HL-60 (cell line): ENCODE measurements at places on chromosomes 16 and 17.

DNA sequence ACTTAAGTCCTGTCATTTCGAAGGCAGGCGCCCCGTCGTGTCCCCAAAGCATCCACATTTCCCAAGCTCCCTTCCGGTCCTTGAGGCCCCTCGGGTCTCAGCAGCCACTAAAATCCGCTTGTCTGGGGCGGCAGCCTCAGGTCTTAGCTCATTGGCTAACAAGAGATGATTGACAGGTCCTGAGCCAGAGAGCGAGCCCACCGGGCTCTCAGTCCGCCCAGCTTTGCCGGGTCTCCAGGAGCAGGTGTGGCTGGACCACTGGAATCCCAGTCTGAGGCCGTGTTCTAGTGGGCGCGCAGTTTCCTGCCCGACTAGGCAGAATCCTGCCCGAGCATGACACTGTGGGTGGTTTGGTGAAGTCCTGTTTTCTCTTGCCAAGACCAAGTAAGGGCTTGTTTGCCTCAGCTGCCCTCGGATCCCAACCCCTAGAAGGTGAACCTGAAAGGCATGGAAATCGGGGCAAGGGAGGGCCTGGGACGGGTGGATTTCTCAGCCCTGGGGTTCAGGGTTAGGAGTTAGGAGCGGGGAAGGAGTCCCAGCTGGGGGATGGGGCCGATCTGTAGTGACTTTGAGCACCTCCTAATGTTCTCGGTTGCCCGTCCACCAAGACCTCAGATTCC, 42.8 kb downstream of the MRC2 start:
- no peak for DNase-seq

DNA sequence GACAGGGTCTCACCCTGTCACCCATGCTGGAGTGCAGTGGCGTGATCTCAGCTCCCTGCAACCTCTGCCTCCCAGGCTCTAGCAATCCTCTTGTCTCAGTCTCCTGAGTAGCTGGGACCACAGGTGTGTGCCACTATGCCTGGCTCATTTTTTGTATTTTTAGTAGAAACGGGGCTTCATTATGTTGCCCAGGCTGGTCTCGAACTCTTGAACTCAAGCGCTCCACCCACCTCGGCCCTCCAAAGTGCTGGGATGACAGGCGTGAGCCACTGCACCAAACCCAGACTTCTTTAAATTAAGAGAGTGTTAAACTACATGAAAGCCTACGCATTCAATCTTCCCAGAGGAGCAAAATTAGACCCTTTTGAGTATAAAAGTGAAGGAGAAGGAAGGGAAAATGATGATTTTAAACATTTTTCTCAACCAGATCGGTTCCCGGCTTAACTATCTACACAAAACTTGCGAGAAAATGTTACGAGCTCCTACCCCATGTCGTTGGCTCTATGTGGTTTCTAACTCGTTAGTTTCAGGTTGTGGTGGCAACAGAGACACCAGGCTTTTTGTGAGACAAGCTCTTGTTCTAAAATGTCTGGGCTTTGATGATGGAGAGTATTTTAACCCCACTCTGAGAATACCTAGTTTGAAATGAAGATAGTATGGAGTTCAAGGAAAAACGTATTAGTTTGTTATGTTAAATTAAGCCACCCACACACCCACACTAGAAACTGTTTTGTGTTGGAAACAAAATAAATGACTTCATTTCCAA, 26.3 kb downstream of the STAT5B start:
- DNase-seq: no peak

DNA sequence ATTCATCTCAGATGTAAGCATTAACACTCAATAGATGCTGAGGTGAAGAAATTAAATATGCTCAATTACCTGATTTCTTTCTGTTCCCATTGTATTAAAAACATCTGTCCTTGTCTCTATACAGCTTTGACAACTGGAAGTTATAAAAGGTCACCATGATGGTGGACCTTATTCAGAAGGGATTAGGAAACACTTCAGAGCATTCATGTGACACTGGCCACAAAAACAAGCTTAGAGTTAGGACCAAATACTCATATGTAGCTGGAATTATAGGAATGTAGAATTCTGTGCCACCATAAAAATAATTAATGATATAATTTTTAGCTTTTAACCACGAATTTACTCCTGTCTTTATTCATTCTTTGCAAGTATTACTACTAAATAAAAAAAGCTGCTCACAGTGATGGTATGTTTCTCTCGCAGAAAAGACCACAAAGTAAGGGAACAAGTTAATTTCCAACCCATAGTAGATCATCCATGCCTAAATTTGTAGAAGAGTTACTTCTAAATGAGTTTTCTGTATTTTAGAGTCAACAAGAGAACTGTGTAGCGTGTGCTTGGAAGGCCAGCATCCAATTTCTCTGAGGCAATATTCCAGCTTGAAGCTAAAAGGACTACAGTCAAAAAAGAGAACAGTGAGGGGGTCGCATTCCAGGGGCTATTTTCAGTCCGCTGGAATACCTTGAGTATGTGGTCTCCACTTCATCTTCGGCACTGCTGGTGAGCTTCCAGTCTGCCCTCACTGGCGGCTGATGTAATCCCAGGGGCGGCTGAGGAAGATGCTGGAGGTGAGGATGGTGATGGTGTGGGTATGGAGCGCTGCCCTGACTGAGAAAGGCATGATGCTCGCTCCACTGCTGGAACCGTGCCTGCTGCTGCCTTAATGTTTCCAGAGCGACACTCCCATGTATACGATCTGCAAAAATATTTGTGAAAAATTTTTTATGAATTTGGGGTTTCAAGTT, 63.7 kb downstream of the CACNG1 start:
- no peak for DNase-seq

- DNase-seq: no peak
These were observed 394 bp upstream of the CPD start for GRCh38 chr17:30378241-30378824.

- no peak for DNase-seq
These were observed 101.3 kb downstream of the GSG1L start for GRCh38 chr16:27962197-27962596.

- DNase-seq: no peak
These were observed 49.7 kb downstream of the ZNRF1 start for GRCh38 chr16:75048530-75048929.

- no peak for DNase-seq
These were observed 11.3 kb upstream of the RNF157 start for GRCh38 chr17:76251478-76252039.

DNA sequence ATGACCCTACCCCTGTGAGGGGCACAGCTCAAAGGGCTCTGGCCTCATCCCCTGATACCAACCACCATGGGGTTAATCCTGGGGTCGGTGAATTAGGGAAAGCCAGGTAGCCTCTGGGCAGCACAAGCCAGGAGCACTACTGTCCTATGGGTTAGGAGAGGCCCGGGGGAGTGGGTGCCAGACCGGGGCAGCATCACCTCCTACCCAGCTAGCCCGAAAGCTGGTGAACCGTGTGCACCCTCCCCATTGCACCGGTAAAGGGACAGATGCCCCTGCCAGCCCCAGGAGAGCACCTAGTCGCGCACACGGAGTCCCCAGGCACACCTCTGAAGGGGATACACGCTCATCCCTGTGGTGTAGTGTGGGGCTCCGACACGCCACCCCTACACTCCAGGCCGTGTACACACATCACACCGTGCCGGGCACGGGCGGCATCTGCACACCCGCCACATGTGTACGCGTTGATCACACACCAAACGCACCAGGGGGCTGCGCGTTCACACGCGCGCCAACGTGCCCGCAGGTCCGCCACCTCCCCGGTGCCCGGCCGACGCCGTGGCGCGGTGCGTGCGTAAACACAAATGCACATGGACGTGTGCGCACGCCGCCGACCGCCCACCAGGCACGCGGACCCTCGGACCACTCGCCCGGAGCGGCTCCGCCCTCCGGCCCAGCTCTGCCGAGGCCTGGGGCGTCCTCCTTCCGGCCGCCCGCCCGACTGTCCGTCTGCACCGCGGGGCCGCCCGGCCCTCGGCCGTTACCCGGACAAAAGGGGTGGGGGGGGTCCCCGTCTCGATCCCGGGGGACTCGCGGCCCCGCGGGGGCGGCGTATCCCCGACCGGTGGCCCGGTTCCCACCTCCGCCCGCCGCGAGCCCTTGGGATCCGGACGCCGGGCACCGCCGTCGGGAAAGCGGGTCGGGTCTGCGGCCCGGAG, 785 bp downstream of the UBALD1 start:
- peak; percentile 72 for DNase-seq

DNA sequence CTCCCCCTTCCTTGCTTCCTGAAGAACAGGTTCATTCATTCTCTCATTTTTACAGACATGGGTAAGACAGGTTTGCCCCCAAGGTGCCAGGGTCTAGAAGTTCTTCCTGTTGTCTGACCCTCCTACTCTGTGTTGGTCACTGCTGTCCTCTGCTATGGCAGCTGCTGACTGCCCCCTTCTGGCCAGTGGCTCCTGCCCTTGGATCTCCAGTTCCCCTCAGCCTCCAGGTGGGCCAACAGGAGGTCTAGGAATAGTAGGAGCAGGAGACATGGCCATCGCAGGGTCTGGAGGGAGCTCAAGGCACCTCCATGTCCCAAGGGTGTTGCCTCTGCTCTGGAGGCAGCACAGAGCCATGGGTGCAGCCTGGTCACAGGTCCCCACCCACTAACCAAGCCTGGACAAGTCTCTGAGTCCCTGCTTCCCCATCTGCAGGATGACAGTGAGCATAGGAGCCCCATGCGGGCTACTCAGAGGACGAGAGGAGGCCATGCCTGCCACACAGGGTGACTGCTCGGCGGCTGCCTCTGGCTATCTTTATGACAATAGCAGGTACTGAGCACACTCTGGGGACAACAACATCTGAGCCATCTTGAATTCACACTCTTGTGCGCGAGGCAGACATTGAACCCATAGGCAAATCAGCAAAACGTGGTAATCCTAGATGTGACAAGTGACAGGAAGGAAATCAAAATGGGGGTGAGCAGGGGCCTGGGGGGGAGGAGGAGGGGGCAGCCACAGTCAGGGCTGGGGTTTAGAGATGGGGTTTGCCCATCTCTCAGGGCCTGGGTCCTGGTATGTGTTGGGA, 27.0 kb upstream of the NXPH3 start:
- no peak for DNase-seq

DNA sequence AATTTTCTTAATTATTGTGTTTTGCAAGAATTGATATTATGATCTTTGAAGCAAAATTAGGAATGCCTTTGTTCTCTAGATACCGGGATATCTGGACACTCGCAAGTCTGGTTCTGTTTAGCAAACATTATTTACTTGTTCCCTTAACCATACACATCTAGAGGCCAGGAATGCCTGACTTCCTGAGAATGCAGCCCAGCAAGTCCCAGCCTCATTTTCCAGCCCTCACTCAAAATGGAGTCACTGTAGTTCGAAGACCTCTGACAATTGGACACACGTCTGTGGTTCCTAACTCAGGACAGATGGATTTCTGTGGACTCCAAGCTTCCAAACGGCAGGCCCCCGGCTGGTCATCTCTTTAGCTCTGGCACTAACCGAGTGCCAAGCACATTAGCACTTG, 355.4 kb upstream of the RBFOX1 start:
- DNase-seq: no peak

- no peak for DNase-seq
These were observed 76.9 kb downstream of the CYB561 start for GRCh38 chr17:63369233-63369632.

DNA sequence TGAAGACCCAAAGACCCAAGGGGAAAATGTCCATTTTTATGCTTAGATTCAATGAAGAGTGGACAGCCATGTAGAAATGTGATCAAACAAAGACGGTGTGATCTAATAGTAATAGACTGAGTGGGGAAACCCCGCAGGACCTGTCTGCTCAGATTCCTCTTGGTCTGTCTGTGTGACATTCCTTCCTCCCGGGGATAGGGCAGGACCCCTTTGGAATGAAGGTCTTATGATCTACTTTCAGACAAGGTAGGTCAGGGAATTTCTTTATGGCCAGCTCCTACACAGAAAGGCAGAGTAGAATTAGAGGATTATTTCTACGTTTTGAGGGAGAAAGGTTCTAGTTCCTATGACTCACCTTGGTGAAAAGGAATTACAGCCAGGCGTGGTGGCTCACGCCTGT, 267.6 kb downstream of the STX8 start:
- DNase-seq: no peak

DNA sequence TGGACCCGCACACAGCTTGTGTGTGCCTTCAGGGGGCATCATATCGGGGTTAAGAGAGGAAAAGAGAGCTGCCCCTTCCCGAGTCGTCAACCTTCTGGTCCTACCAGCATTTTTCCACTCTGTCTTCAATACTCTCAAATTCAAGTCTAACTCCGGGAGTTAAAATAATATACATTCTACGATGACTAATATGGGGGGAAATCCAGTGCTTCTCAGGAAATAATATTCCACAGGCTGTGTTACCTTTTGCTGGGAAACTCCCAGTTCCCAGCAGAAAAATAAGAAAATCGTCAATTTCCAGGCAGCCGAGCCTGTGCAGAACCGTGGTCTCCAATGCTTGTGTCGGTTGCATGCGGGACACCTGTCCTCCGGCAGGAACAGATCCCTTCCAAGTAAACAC, 105.0 kb upstream of the FOXF1 start:
- DNase-seq: no peak

GRCh38 chr17:45692661-45693060, 91.5 kb upstream of the CRHR1 start:
- no peak for DNase-seq

DNA sequence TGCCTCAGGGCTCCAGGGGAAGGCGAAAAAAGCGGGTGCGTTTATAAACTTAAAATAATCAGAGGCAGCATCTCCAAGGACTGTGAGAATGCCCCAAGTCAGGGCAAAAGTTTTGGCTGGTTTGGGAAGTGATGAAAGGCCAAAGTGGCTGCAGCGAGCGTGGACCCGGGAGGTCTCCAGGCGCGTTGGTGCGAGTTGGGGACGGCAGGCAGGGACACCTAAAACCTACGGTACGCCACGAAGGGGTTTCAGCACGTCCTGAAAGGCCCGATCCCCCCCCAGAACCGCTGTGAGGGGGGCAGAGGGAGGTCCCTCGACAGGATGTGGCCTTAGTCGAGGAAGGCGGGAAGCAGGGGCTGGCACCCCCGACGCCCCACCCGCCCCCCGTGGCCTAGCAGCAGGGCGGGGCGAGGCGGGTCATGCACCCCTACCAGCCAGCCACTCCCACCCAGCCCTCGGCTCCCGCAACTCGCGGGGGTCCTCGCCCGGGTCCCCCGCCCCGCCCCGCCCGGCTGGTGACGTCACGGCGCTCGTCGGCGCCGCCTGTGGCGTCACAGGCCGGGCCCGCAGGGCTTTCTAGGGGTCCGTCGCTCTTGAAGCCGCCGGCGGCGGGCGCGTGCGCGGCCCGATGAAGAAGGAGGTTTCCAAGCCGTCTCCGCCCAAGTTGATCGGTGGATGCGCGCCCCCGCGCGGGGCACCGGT, at the start of gene MYCBPAP:
MYCBPAP (plus strand) TSS at position 569 of the 702 bp plus-strand sequence. CDS start 236 bp downstream, outside the sequence.
- DNase-seq: peak; percentile 66

DNA sequence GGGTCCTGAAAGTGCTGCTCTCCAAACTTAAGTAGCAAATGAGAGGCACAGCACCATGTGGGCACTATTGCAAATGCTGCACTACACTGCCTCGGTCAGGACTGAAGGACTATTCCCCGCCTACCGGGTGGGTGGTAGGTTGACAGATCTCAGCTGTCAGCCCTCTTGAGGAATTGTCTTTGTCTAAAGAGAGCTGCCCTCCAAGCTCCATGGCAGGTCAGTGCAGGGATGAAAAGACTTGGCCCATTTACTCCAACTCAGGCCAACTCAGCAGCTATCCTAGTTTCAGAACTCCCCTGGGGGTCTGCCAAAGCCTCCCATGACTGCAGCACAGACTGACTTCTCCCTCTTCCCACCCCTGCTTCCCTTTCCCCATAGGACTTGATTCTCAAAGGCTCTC, 3.4 kb upstream of the PDZD9 start:
- no peak for DNase-seq
